ENCODE measurements at places on chromosomes 7 and 10. TPM values are rescaled to one million over a fixed set of nuclear protein-coding genes. Genes with fewer than 3 reads are reported as not detected.

DNA sequence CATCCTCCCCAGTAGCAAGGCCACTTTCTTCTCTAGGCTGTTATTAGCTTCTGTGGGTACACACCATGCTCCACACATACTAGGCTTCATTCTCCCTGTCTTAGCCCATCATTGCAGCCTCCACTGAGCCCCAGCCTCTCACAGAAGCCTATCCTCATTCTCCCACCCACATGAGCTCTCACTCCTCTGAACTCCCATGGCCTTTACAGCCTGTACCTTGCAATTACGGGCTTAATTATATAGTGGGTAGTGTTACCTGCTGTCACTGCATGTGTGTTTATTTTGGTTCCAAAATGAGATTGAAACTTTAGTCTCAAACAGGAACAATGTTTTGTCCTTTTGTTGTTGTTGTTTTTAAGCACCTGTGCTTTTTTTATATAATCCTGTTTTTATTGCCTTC lies 460.0 kb downstream of the KCNMA1 start:
- H3K27me3 ChIP-seq = no peaks in the 10 kb centered on the region
- H3K4me3 ChIP-seq = no peak overlapping the region
- H3K27ac ChIP-seq = no peak overlapping the region
- H3K36me3 ChIP-seq = no peaks in the 10 kb centered on the region
- no peak for DNase-seq
- H3K4me1 ChIP-seq = peaks cover 10% of the 10 kb centered on the region

Gene PDE6C
- total RNA-seq = not detected

DNA sequence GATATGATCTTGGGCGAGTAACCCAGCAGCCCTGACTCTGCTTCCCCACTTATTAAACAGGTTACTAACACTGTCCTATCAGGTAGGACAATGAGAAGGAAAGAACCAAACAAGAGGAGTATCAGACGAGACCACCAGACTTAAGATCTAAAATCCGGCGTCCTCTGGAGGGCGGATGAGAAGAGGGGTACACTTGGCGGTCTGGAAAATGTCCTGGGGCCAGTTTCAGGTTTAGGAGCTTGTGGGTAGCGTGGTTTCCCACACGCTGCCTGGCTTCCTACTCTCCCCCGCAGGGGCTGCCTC lies 635 bp downstream of the ZNF32 start:
- no peak for DNase-seq
- H3K27me3 ChIP-seq = no peaks in the 10 kb centered on the region
- H3K27ac ChIP-seq = peak overlapping the region; percentile 81
- peak overlapping the region; percentile 67 for H3K4me3 ChIP-seq
- H3K4me1 ChIP-seq = peaks cover 4% of the 10 kb centered on the region

Gene ADCYAP1R1
- 0.18 TPM for total RNA-seq

DNA sequence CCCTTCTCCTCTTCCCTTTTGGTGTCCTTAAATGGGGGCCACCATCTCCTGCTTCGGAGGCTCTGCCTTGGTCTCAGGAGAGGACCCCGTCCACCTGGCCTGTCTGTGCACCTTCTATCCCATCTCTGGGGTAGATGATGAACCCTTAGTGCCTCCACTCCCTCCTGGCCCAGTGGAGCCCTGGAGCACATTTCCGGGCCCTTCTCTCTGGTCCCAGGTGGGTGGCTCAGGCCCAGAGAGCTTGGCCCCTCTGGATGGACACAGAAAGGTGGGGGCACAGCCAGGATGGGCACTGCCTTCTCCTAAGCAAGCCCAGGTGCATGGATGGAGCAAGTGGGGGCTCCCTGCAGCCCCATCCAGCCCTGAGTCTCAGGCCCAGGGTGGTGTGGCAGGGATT lies 121.4 kb upstream of the RET start:
- peaks cover 8% of the 10 kb centered on the region for H3K4me1 ChIP-seq
- H3K27ac ChIP-seq = no peak overlapping the region
- H3K36me3 ChIP-seq = no peaks in the 10 kb centered on the region
- H3K27me3 ChIP-seq = no peaks in the 10 kb centered on the region
- DNase-seq = no peak
- no peak overlapping the region for H3K4me3 ChIP-seq

GRCh38 chr7:47720141-47720906 lies 138.4 kb upstream of the TNS3 start:
- no peaks in the 10 kb centered on the region for H3K4me1 ChIP-seq
- no peak for DNase-seq
- no peak overlapping the region for H3K27ac ChIP-seq
- no peaks in the 10 kb centered on the region for H3K36me3 ChIP-seq
- no peaks in the 10 kb centered on the region for H3K27me3 ChIP-seq

DNA sequence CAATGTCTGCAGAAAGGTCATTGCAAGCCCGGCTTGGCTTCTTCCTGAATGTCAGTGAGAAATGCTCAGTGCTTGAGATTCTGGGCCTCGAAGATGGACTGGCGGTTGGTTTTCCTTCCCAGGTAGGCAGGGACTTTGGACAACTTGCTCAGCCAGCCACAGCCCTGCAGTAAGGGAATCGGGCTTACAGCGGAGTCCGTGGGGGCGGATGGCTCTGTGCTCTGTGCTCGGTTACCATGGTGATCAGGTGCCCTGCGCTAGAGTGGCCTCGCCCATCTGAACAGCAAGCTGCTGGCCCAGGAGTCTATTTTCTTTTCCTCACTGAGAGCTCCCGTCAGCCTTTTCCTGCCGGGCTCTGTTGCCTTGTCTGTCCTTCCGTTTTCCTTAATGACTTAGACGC lies 77.8 kb upstream of the SH2B2 start:
- DNase-seq = no peak
- no peak overlapping the region for H3K27ac ChIP-seq
- no peaks in the 10 kb centered on the region for H3K27me3 ChIP-seq

Gene SPDYE8
- not detected for total RNA-seq

Gene CYP26C1
- 0.34 TPM for total RNA-seq

DNA sequence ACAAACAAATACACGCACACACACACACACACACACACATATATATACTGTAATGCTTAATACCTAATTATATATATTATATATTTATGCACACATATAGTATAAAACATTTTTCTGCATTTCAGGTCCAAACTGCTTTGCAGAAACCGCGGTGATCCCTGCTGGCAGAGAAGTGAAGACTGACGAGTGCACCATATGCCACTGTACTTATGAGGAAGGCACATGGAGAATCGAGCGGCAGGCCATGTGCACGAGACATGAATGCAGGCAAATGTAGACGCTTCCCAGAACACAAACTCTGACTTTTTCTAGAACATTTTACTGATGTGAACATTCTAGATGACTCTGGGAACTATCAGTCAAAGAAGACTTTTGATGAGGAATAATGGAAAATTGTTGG lies 138.5 kb downstream of the VWC2 start:
- H3K4me1 ChIP-seq = no peaks in the 10 kb centered on the region
- no peaks in the 10 kb centered on the region for H3K36me3 ChIP-seq
- no peak overlapping the region for H3K27ac ChIP-seq

DNA sequence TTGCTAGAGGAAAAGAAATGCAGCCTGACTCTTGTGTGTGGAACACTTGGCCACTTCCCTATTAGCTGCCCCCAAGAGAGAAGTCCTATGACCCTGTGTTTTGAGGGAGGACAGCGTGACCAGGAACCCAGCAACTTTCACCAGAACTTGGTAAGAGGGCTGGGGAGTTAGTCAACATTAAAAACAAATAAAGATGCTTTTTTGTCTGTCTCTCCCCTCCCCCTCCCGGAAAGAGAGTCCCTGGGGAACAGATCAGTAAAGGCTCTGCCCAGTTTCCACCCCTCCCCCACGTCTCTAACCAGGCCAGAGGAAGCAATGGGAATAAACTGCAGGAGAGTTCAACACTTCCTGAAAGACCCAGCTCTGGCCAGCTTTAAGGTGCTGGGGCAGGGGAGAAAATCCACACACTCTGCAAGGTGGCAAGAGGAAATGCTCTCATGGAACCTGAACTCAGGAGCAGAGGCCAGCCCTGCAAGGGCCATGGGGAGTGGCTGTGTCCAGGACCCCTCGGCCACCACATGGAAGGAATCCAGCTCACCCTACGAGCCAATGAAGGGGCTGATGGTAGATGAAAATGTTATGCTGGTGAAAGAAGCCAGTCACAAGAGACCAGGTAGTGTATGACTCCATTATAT lies 21.5 kb downstream of the SH3PXD2A start:
- peaks cover 30% of the 10 kb centered on the region for H3K4me1 ChIP-seq
- H3K27ac ChIP-seq = peak overlapping the region; percentile 13
- H3K4me3 ChIP-seq = no peak overlapping the region
- no peaks in the 10 kb centered on the region for H3K36me3 ChIP-seq

GRCh38 chr7:41002741-41003610 lies 699.9 kb downstream of the INHBA start:
- H3K4me3 ChIP-seq = no peak overlapping the region
- no peaks in the 10 kb centered on the region for H3K4me1 ChIP-seq
- no peaks in the 10 kb centered on the region for H3K27me3 ChIP-seq
- no peak overlapping the region for H3K27ac ChIP-seq
- H3K36me3 ChIP-seq = no peaks in the 10 kb centered on the region

- no peak for DNase-seq
- H3K4me1 ChIP-seq = no peaks in the 10 kb centered on the region
- no peaks in the 10 kb centered on the region for H3K27me3 ChIP-seq
- no peaks in the 10 kb centered on the region for H3K36me3 ChIP-seq
- H3K27ac ChIP-seq = no peak overlapping the region
Measured at GRCh38 chr10:103575416-103576075, 82.0 kb downstream of the NEURL1 start.

GRCh38 chr10:75461672-75462649 lies 30.5 kb downstream of the LRMDA start:
- no peak overlapping the region for H3K4me3 ChIP-seq
- H3K4me1 ChIP-seq = peaks cover 6% of the 10 kb centered on the region
- DNase-seq = no peak
- no peaks in the 10 kb centered on the region for H3K36me3 ChIP-seq
- no peaks in the 10 kb centered on the region for H3K27me3 ChIP-seq
- H3K27ac ChIP-seq = no peak overlapping the region

DNA sequence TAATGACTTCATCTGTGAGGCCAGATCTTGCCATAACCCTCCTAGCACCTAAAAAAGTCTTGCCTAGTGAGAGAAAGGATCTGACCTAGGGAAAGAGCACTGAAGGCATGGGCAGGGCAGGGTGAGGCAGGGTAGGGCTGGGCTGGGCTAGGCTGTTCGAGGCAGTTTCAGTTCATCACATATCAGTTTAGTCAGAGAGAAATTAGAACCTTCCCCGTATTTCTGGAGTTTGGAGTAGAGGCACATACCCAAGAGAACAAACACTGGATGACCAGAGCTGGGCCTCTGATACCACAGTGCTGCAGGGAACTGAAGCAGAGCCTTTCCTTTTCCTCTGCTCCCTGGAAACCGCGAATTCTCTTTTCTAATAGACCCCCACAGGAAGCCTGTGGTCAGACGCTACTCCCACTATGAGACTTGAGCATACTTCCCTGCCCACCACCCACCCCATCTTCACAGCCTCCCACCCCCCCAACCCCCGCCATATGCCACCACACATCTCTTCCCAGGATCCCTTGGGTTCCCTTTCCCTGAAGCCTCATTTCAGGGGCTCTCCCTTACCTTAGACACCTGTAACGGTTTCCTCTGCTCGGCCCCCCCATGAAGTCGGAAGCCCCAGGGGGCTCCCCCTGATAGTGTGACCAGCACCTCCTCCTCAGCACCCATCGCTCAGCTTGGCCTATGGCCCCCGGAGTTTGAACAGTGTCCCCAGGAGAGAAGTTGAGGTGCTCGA lies 406 bp downstream of the SYNPO2L start:
- peaks cover 15% of the 10 kb centered on the region for H3K4me1 ChIP-seq
- H3K27me3 ChIP-seq = no peaks in the 10 kb centered on the region
- DNase-seq = no peak

DNA sequence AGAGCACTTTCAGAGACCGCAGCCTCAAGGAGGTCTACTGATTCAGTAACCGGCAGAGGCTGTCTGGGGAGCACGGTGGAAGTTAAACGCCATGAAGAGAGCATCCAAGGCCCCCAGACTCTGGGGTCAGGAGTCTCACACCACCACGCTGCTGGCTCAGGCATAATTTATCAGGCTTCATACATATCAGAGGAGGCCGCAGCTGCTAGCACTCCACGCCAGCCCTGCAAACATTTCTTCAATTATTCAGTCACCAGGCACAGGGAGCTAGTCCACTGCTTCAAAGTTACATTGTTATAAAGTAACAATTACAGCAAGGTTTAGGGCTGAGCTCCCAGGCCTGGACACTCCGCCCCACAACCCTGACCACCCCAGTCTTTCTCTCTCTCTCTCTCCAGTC lies 97.8 kb downstream of the PAXIP1 start:
- no peaks in the 10 kb centered on the region for H3K36me3 ChIP-seq
- no peak overlapping the region for H3K4me3 ChIP-seq
- no peak for DNase-seq
- no peak overlapping the region for H3K27ac ChIP-seq
- H3K4me1 ChIP-seq = no peaks in the 10 kb centered on the region

DNA sequence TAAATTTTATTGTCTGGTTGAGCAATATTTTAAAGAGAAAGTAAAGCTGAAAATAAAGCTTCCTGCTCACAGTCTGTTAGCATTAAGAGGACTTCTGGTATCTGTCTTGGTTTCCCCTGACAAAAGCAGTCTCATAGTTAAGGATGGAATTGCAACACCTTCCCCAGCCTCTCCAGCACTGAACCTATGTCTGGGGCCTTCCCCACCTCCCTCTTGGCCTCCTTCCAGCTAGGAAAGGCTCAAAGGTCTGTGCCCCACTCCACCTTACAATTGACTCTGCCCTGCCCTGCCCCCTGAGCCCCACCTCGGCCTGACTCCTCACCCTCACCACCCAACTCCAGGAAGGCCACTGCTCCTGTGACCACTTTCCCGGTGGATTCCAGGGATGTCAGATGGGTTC lies 33.2 kb downstream of the COL17A1 start:
- H3K4me3 ChIP-seq = no peak overlapping the region
- peaks cover 15% of the 10 kb centered on the region for H3K4me1 ChIP-seq
- DNase-seq = no peak
- H3K27me3 ChIP-seq = no peaks in the 10 kb centered on the region
- H3K27ac ChIP-seq = no peak overlapping the region
- peaks cover 18% of the 10 kb centered on the region for H3K36me3 ChIP-seq

GRCh38 chr7:52539414-52539813 lies 496.0 kb upstream of the POM121L12 start:
- H3K27ac ChIP-seq = no peak overlapping the region
- no peaks in the 10 kb centered on the region for H3K27me3 ChIP-seq
- no peak overlapping the region for H3K4me3 ChIP-seq

- no peaks in the 10 kb centered on the region for H3K36me3 ChIP-seq
- no peak overlapping the region for H3K27ac ChIP-seq
- DNase-seq = no peak
- no peak overlapping the region for H3K4me3 ChIP-seq
Measured at GRCh38 chr7:1576521-1577253, 6.9 kb upstream of the PSMG3 start.

- peak overlapping the region; percentile 96 for H3K27ac ChIP-seq
- no peak for DNase-seq
- no peaks in the 10 kb centered on the region for H3K4me1 ChIP-seq
- no peaks in the 10 kb centered on the region for H3K36me3 ChIP-seq
- peak overlapping the region; percentile 81 for H3K4me3 ChIP-seq
Measured at GRCh38 chr10:23096802-23097549, 1.6 kb downstream of the MSRB2 start.

GRCh38 chr10:132742837-132743194 lies 43.1 kb downstream of the NKX6-2 start:
- no peak overlapping the region for H3K4me3 ChIP-seq
- no peak for DNase-seq

- no peaks in the 10 kb centered on the region for H3K36me3 ChIP-seq
- no peaks in the 10 kb centered on the region for H3K27me3 ChIP-seq
- no peak overlapping the region for H3K27ac ChIP-seq
- no peak overlapping the region for H3K4me3 ChIP-seq
- no peak for DNase-seq
Measured at GRCh38 chr10:126042354-126042753, 146.0 kb downstream of the FANK1 start.

Gene PI4K2A
- total RNA-seq = 29.3 TPM
